ENCODE measurements at places on chromosomes 5 and 9.

- no peak for DNase-seq
These were observed 27.9 kb upstream of the CTNNA1 start for GRCh38 chr5:138725153-138725817.

DNA sequence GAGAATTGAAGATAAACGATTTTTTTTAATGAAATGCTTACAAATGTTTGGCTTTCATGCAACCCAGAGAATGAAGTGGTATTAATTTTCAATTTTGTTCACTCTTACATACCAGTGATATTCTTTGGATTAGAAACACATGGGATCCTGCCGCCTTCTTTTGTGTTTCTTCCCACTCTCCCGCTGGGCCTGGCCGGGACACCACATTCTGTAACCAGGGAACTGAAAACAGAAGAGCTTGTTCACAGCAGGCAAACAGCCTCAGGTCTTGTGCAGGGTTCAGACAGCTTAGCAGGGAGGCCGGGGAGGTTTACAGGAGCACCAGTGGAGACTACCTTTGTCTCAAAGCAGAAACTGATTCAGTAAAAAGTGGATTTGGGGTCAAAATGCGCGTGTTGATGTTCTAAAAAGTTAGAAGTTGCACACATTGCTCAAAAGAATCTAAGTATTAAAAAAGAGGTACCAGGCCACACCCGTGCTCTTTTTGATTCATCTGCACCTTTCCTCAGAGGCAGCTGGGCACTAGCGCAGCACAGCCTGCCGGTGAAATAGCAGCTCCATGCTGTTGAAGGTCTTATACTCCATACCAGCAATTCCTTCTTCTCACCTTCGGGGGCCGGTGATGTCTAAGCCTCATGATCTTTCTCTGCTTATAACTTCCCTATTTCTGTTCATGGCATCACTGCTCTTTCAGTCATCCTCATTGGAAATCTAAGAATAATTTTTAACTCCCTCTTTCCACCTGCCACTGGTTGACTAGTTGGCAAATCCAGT is 67.1 kb downstream of the GRAMD2B start:
- no peak for DNase-seq

DNA sequence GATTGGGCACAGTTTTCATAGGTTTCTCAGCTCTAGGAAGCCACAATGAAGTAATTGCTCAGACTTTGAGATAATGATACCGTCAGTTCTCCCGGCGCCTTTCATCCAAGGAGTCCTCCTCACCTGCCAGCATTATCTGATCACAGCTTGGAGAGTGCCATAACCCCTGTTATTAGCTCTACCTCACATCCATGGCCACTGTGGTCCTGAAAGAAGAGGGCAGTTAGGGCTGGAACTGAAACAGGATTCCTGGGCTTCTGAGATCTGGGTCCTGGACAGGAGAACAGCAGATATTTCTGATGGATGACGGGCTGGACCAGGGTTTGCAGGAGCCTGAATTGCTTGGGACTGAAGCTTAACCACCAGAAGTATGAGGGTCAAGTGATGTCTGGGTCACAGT is 13.5 kb downstream of the RGS3 start:
- DNase-seq, result no peak

- DNase-seq, result no peak
These were observed 228.3 kb downstream of the MAST4 start for GRCh38 chr5:66824476-66824875.

- DNase-seq, result no peak
These were observed 217.9 kb downstream of the SPATA31D1 start for GRCh38 chr9:82206490-82206889.
